Globus pallidus (tissue), 1 donor: ENCODE measurements at places on chromosomes 4 and X.

DNA sequence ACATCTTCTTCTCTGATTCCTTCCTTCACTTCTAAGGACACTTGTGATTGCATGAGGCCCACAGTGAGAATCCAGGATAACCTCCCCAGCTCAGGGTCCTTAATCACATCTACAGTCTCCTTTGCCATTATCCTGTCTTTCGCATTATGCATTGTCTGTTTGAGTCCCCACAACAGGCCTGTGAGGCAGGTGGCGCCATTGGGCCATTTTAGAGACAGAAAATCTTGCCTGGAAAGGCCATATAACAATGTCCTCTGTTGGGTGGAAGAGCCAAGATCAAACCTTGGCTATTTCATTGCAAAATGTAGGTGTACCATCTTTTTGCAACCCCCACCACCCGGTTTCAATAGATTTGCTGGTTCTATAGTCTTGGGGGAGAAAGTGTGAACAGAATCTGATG, 11.8 kb upstream of the DCUN1D4 start:
- DNase-seq, result peak; percentile 68

DNA sequence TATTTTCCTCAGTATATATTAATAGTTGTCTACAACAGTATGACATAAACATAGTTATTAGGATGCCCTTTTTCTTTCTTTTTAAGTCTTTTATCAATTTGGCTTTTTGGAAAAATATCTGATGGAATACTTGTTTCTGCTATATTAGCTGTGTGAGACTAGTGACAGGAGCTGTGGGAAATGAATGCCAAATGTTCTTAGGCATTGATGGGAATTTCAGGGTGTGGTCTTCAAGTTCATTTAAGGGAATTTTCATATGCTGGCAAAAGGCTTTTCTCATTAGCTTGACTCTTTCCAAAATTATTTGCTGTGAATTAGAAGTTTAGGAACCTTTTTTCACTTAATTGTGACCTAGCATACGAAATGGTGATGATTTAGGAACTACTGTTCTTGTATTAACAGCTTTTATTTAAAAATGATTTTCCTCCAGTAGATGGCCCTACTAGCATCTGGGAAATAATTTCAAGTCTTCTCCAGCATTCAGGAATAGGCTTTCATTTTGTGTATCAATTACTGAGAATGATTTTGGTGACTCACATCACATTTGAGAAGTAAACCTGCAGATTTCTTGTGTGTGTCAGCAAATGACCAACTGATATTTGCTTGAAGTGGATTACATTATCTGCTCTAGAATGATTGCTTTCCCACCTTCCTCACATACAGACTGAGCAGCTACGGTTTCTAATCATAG, 70.9 kb downstream of the HTT start:
- DNase-seq, result no peak

- DNase-seq, result no peak
Observed at GRCh38 chr4:5009796-5010195, 9.5 kb downstream of the CYTL1 start.

DNA sequence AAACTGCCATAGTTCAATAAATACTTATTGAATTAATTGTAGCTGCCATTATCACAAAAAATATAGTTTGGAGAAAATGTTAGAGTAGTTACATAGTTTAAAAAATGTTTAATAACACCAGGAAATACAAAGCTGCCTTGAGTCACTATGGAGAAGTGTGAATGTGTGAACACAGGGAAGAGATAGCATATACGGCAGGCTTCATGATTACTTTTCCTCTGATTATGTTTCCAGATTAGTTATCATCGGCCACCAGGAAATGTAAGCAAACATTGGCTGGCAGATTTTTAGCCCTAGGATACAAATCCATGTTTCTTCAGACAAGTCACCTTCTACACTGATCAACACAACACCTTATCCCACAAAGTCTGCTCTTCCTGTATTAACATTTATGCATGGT, 4.4 kb downstream of the PRDM5 start:
- no peak for DNase-seq

- no peak for DNase-seq
Observed at GRCh38 chrX:20620306-20620705, 353.6 kb upstream of the RPS6KA3 start.

DNA sequence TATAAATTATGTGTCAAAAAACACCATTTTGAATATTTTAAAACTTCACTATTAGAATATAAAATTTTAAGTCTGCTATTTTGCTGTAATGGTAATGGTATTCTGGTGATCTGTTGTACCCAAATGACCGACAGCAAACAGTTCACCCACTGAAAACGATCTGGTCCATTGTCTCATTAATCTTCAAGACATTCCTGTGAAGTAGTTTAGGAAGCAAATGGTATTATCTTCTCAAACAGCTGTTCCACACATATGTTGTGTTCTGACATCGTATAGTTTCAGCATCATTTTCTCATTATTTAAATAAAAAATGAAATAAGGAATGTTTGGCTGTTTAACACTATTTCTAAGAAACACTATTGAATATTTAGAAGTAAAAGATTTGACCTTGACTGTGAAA, 98.1 kb downstream of the WWC2 start:
- DNase-seq, result no peak

DNA sequence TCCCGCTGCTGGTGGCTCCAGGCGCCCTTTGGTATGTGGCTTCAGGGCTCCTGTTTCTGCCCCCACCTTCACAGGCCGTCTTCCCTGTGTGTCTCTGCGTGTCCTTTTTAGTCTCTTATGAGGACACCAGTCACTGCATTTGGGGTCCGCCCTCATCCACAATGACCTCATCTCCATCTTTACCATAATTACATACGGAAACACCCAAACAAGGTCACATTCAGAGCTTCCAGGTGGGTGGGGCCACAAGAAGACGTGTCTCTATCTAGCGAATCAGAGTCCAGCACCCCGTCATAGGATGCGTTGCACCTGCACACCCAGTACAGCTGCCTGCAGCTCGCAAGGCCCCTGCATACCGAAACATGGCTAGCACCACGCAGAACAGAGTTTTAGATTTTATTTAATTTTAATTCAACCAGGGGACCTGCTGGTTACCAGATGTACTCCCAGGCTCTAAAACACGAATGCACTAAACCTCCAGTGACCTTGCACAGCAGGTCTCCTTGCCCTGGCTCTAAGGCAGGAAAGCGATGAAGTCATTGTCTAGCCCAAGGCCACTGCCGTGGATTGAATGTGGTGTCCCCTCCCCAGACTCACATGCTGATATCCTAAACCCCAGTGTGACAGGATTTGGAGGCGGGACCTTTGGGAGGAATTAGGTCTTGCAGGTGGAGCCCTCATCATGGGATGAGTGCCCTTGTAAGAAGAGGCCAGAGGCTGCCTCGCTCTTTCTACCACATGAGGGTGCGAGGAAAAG, 30.3 kb downstream of the ABLIM2 start:
- no peak for DNase-seq

- no peak for DNase-seq
Observed at GRCh38 chrX:128518508-128518907, 466.3 kb upstream of the ACTRT1 start.

- DNase-seq, result no peak
Observed at GRCh38 chr4:92234393-92235176, 69.2 kb upstream of the GRID2 start.

GRCh38 chrX:150872773-150873336, 25.6 kb downstream of the CD99L2 start:
- DNase-seq, result no peak

GRCh38 chrX:154800478-154801210, 4.6 kb downstream of the MPP1 start:
- no peak for DNase-seq

DNA sequence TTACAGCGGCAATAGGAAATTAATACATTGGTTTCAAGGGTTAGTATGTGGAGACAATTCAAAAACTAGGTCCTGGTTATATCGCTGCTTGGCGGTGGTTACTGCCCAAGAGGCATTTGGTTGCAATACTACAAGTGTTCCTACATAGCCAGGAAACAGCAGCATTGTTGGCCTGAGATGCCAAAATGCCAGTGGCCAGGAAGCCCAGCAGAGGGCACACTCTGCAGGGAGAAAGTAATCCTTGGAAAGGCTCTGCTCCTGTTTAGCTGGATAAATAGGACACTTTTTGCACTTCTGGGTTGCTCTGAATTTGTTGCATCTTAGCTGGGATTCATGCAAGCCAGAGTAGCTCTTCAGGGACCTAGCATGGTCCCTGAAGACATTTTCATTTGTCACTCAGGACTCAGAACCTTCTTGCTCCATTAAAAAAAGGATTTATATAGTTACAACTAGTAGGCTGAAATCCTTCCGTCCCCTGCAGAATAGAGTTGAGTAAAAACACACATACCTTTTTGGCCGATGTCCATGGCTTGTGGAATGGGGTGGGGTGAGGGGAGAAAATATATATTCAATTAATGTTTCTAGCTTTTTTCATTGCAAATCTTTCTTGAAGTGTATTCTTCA, 8.1 kb upstream of the GPR119 start:
- DNase-seq, result peak; percentile 75

GRCh38 chr4:111988514-111988913, 156.7 kb upstream of the FAM241A start:
- no peak for DNase-seq

DNA sequence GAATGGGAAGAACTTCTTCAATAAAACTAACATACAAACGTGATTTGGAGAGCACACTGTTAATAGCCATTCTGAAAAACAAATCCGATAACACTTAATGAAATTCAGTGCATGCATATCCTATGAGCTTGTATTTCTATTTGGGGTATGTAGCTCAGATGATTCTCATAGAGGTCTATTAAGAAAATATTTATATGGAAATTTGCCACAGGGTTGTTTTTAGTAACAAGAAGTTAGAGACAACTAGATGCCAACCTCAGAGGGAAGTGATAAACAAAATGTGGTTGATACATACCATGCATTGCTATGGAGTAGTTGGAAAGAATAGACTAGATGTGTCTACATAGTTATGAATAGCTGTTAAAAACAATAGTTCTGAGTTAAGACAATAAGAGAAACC, 395.8 kb upstream of the MAGEB18 start:
- no peak for DNase-seq

DNA sequence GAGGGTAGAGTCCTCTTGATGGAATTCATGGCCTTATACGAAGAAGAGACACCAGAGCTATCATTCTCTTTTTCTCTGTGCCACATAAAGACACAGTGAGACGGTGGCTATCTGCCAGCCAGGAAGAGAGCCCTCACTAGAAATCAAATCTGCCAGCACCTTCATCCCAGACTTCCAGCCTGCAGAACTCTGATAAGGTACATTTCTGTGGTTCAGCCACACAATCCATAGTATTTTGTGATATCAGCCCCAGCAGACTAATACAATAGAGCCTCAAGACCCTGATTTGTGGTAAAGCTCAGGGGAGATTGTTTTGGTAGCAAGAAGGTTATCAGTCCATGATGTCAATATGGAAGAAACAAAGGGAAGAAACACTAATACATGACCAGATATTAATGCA, 1213.2 kb downstream of the NLGN4X start:
- DNase-seq, result no peak

GRCh38 chr4:84298023-84298718, 200.9 kb downstream of the NKX6-1 start:
- DNase-seq, result no peak

DNA sequence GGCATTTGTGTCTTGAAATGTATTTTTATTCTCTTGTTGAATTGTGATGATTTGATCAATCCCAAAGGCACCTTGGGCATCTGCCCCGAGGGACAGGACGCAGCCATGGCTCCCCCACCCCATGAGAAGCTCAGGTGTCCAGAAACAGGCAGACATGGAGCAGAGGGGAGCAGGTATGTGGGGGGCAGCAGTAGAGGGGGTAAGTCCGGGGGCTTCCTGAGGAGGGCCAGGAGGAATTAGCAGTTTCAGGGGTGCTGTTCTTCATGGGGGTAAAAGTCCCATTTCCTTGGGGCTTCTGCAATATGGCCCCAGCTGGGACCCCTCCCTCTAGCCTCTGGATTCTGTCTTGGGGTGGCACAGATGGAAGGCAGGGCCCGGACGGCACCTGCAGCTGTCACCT, 67.0 kb upstream of the HMX1 start:
- DNase-seq, result no peak

DNA sequence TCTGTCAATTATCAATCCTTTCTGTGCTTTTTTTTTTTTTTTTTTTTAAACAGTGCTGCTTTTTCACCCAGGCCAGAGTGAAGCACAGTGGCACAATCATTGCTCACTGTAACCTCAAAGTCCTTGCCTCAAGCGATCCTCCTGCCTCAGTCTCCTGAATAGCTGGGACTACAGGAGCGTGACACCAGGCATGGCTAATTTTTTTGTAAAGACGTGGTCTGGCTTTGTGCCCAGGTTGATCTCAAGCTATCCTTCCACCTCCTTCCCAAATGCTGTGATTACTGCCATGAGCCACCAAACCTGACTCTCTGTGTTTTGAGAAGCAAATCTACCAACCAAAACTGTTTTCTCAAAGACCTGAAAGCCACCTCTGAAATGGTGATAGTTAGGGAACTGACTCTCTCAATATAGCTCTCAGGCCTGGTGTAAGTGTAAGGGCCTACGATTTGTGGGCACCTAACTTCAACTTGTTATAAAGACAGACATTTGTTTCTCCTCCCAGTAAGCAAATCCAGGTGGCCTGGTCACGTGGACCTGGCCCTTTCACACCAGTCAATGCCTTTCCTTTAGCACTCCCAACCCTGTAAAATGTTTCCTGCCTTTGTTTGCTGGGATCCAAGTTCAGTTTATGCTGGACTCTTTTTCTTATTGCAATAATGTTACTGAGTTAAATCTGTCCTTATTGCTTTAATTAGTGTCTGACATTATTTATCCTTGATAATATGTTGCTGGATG, 2015.9 kb downstream of the PCDH7 start:
- no peak for DNase-seq

- no peak for DNase-seq
Observed at GRCh38 chrX:53511322-53511721, 77.2 kb upstream of the HSD17B10 start.

- DNase-seq, result no peak
Observed at GRCh38 chr4:128516301-128516969, 228.8 kb upstream of the PGRMC2 start.

GRCh38 chr4:111011458-111011857, 388.6 kb upstream of the PITX2 start:
- DNase-seq, result no peak

GRCh38 chr4:169795585-169795984, 37.8 kb upstream of the HPF1 start:
- DNase-seq, result no peak

- DNase-seq, result no peak
Observed at GRCh38 chr4:174036576-174036975, 246.9 kb downstream of the FBXO8 start.

- DNase-seq, result no peak
Observed at GRCh38 chr4:169103966-169104412, 93.9 kb upstream of the CBR4 start.

- no peak for DNase-seq
Observed at GRCh38 chr4:2269618-2270163, 7.8 kb upstream of the MXD4 start.

DNA sequence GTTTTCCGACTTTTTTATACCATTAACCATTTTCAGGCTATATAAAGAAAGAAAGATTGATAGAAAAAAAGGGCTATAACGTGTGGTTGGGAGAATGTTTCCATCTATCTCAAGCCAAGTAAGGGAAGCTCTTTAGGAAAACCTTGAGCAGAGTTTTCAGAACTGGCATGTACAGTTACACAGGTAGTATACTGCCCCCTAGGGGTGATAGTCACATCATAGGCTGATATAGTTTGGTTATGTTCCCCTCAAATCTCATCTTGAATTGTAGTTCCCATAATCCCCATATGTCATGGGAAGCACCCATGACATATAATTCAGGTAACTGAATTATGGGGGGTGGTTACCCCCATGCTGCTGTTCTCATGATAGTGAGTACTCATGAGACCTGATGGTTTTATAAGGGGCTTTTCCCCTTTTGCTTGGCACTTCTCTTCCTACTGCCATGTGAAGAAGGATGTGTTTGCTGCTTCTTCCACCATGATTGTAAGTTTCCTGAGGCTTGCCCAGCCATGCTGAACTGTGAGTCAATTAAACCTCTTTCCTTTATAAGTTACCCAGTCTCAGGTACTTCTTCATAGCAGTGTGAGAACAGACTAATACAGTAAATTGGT, 186.8 kb downstream of the TMA16 start:
- DNase-seq, result peak; percentile 24
